CD4-positive, alpha-beta T cell treated with Interleukin-10 for 1 hour (primary cell): ENCODE measurements at places on chromosomes 6 and 20.

- no peak for DNase-seq
Observed at GRCh38 chr20:3307725-3308124, 68.7 kb upstream of the SLC4A11 start.

DNA sequence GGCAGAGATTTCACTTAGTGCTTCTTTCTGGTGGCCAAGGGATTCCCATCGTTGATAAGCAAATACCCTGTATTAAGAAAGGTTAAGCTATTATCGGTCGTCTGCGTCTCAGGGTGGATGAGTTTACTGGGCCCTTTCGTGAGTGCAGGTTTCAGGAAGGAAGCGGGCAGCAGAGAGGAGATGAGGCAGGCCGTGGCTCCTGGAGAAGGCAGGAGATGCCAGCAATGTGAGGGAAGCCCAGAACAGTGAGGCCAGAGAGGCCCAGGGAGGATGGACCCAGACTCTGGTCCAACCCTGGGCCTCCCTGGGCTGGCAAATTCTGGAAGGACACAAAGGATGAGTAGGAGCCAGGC, 11.2 kb downstream of the TFEB start:
- no peak for DNase-seq

DNA sequence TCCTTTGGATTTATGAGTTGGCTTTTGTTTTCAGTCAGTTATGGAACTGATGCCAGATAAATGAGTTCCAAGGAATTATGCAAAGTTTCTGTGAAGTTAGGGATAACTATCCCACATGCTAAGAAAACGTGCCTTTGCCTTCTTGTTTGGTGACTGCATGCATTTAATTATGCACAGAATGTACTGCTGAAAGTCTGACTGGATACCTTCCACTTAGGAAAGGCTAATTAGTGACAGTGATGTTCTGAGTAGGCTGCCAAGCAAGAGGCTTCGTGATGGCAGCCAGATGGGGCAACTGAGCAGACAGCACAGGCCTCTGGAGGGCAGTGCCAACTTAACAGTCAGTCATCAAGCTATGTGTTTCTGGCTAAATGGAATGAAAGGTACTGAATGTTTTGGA, 289.9 kb downstream of the CD109 start:
- no peak for DNase-seq

GRCh38 chr6:41966961-41967311, 25.3 kb upstream of the CCND3 start:
- no peak for DNase-seq

GRCh38 chr20:55888685-55889084, 116.6 kb downstream of the CBLN4 start:
- no peak for DNase-seq

GRCh38 chr6:149717588-149718458, at the start of gene LATS1:
Gene LATS1 (minus strand): TSS chr6:149718101. CDS start chr6:149702126, 15,975 bp downstream.
- peak; percentile 91 for DNase-seq

DNA sequence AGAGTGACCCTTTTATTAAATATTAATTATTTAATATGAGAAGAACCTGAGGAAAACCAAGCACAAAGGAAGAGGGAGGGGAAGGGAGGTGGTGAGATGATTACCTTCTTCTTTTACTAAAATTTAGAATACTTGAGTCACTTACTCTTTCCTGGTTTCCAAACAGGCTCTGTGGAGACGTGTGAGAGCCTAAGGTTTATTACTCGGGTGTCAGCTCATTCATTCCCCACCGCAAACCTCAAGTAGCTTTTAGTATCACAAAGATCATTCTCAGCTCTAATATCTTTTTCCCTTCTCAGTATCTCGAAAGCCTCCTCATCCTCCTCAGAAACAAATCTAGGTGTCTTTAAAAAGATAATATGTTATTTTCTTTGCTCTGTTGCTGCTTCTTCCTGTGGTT, 497.2 kb upstream of the JARID2 start:
- DNase-seq, result no peak

DNA sequence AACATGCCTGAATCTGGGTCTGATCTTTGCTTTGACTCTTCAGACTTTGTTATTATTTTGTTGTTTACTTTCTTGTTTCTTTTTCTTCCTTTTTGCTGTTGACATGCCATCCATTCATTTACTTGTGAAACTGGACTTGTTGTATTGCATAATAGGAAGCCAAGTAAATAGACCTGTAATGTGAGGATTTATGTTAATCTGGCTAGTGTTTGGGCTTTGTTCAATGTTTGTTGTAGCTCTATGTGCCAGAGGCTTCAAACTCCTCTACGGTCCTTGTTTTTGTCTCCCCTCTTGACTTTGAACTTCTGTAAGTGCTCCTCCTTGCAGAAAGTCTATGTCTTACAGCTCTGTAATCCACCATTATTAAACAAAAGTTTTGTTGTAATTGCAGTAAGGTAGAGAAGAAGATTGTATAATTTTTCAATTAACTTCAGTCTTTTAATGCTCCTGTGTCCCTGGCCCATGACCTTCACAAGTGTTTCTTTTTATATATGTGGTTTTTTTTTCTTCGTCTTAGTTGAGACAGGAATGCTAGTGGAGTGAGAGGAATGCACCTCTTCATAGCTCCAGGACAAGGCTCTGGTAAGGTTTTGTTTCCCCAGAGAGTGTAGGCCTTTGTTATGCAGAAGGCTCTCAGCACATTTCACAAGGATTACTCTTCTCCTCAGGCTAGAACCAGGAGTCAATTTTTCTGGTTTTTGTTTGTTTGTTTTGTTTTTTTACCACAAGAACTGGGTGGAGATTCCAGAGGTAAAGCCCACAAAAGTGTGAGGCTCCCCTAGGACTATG, 1061.8 kb upstream of the CITED2 start:
- DNase-seq, result no peak

GRCh38 chr20:14916360-14916920, 579.0 kb upstream of the FLRT3 start:
- no peak for DNase-seq

DNA sequence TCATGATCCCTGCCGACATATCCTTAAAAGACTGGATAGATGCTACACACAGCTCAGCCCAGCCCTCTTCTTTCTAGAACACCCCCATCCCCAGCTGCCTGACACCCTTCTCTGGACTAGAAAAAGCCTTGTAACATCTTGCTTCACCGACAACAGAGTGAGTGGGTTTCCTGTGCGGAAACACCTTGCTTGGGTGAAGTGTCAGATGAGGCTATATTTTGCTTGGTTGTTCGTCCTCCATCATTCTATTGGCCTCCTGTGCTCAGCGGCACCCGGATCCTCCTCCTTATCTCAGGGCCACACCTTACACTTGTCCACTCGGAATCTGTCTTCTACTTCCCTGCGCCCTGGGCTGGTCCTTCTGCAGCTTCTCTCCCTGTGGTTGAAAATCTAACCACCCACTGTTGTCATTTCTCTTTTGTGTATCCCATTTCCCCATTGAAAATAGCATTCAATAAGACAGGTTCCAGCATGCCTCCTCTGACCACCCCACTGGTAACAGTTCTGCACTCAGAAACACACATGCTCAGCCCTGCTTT, 101.3 kb upstream of the MLN start:
- DNase-seq, result peak; percentile 77

GRCh38 chr6:160088069-160088783, 33.4 kb upstream of the SLC22A1 start:
- no peak for DNase-seq

- peak; percentile 77 for DNase-seq
Observed at GRCh38 chr6:112180095-112180820, 74.1 kb downstream of the LAMA4 start.

- no peak for DNase-seq
Observed at GRCh38 chr6:2809015-2809414, 32.6 kb downstream of the SERPINB1 start.

DNA sequence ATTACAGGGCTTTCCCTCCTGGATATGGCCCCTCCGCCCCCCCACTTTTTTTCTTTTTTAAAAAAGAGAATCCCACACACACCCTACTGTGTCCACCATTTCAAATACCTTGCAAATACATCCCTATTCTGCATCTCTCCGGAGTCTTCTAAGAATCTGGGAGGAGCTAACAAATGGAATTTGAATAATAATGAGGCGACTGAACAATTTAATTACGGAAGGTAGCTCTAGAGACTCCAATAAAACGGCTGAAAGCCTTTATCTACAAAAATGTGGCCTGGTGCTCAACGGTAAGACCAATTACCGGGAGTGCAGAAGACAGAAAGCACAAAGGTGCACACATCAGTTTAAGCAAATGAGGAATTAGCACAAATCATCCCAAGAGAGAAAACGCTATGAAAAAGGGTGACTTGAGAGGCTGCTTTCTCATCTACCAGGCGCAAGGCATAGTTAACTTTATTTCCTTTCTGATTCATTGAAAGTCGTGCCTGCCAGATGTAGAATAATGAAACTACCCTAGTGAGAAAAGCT, 1.8 kb downstream of the RRAGD start:
- DNase-seq, result no peak

- DNase-seq, result no peak
Observed at GRCh38 chr20:41169791-41170351, 32.5 kb downstream of the PLCG1 start.

DNA sequence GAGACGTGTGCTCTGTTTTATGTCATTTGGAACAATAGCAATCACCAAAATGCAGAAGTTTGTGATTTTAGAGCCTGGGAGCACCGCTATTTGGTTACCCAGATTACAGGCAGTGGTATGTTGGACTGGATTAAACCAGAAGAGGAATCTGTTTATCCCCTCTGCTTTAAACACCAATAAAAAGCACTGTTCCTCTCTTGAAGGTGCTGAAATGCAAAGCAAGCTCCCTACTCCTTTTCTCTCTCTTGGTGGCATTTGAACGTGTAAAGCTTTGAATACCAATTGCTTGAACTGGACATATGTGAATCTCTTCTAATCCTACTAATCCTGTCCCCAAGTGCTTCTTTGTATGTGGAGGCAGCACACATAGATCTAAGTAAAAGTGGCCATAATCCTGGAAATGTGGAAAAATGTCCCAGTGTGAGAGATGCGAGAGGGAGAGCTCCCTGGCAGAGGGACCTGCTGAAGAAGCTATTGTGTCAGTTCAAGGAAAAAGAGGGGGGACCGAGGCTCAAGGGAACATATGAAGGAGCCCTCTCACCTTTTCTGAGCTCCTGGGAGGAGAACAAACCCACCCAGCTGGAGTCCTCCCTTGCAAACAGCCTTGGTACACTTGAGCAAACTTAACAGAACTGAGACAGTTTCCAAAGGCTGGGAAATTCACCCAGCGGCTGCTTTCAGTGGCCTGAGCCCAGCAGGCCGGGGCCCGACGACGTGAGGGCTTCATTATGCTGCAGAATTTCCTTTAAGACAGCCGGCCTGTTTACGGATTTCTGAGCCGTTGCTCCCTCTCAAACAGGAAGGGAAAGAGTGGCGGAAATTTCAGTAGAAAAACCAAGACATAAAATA, 18.8 kb upstream of the OLIG3 start:
- DNase-seq, result no peak

- peak; percentile 27 for DNase-seq
Observed at GRCh38 chr6:3751077-3751729, at the start of gene PXDC1. Gene PXDC1 (minus strand): TSS chr6:3751713. CDS start chr6:3751531, 182 bp downstream.

- DNase-seq, result peak; percentile 13
Observed at GRCh38 chr6:42889815-42890214, 10.4 kb downstream of the RPL7L1 start.

DNA sequence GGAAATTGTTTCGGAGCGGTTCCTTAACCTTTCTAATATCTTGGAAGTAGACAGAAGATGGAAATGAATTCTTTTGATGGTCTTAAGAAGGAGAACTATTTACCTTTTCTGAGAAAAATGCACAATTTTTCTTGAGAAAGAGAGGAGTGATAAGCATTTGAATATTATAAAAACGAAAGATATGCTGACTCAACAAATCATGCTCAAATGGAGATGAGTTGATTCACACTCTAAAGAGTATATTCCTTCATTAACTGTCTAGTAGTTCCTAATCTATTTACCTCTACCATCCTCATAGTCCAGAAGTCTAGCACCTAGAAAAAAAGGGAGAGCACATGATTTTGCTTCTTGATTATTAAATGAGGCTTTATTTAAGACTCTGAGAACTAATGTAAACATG, 4.1 kb downstream of the TSBP1 start:
- DNase-seq, result no peak

- no peak for DNase-seq
Observed at GRCh38 chr20:35662551-35662950, 2.1 kb downstream of the CPNE1 start.

- no peak for DNase-seq
Observed at GRCh38 chr6:90100059-90100665, 196.5 kb downstream of the BACH2 start.

DNA sequence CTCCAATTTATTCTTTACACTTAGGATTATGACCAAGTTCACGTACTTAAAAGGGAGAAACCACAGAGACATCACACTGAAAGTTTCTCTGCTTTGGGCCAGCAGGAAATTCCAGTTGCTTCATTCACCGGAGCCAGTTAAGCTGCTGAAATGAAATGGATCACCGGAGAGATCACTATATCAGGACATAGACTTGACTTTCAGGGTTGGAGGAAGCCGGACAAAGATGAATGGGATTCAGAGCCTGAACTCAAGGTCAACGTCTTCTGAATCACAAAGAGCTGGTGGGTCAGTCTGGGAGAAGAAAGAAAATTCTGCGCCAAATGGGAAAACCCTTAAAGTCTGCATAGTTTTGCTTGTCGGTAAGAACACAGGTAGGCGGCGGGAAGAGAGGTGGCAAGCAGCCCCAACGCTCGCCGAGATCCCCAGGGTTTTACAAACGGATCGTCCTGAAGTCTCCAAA, 81.9 kb upstream of the CCDC28A start:
- DNase-seq, result peak; percentile 1

DNA sequence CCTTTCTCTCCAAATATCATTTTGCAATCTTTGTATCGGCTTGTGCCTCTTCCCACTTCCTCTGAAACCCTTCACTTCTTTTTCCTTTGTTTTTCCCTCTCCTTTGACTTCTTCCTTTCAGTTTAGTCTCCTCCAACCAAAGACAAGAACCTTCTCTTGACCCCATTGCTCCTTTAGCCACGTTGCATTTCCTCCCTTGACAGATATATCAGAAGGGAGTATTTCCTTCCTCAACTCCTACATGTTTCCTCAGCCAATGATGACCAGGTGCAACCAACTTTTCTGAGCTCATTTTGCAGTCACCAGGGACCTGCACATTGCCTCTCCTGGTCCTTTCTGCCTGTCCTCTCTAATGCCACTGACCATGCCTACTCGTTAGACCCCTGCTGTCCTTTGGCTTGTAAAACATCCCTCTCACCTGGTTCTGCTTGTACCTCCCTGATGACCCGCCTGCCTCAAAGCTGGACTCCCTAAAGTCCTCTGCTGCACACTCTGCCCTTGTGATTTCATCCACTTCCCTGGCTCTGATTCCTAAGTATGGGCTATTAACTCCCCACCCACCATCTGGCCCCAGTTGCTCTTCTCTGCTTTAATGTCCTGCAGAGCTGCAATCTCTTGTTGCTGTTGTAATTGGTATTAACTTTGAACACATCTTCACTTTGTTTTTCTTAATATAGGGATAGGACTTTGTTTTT, 27.4 kb downstream of the SLC22A16 start:
- no peak for DNase-seq
